ENCODE measurements at places on chromosomes 16 and 17.

GRCh38 chr17:66299711-66300110 lies 2.7 kb upstream of the PRKCA start:
- DNase-seq: no peak

- DNase-seq: no peak
Observed at GRCh38 chr17:48148029-48148770, 40.6 kb downstream of the SNX11 start.

GRCh38 chr17:15265131-15265530 lies at the start of gene PMP22:
Gene PMP22, minus strand, starts transcription at chr17:15265326. Its CDS starts 4,599 bp downstream, at chr17:15260727.
- DNase-seq: no peak

DNA sequence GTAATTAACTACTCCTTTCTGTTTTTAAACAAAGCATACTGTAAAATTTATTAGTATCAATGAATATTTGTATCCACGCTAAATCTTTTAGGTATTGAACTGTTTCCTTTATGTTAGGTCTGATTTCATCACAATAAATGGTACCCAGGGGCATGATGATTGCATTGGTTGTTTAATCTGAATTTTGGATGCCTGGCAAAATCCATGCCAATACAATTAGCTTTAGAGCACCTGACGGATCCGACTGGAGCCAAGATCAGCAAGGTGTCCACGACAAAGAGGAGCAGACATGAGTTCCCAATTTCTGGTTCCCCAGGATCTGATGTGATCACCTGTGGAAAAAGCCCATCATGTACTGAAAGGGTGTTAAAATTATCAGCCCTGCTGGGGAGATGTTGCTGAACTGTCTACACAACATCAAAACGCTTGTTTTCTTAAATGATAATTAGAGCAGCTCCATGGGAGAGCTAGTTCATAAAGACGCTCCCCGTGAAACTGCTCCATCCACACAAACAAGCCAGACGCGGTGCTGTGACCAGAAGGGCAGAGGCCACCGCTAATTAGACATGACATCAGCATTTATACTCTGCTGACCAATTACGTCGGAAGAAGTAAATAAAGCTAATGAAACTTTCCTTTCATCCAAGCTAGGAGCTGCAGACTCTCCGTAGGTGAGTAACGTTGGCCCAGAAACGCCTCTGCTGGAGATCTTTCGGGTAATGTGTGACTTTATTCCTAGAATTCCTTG lies 151.7 kb downstream of the CPPED1 start:
- DNase-seq: no peak

DNA sequence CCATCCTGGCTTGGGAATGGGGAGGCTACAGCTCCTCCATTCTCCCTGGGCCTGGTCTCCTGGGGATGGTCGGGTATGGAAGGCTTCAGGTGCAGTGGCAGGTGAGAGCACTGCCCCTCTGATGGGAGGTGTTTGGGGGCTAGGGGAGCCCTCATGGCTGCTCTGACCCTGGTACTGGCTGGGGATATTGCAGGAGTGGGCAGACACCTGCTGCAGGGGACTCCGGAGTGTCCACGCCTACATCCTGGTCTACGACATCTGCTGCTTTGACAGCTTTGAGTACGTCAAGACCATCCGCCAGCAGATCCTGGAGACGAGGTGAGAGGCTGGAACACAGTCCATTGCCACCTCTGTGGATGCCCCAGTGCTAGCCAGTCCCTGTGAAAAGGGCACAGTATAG lies 8.8 kb downstream of the RASL10B start:
- DNase-seq: no peak

GRCh38 chr17:40041196-40041595 lies 13.0 kb downstream of the MED24 start:
- no peak for DNase-seq

- no peak for DNase-seq
Observed at GRCh38 chr17:33057564-33057963, 65.9 kb downstream of the SPACA3 start.

GRCh38 chr17:39639566-39640458 lies 2.9 kb downstream of the STARD3 start:
- no peak for DNase-seq

DNA sequence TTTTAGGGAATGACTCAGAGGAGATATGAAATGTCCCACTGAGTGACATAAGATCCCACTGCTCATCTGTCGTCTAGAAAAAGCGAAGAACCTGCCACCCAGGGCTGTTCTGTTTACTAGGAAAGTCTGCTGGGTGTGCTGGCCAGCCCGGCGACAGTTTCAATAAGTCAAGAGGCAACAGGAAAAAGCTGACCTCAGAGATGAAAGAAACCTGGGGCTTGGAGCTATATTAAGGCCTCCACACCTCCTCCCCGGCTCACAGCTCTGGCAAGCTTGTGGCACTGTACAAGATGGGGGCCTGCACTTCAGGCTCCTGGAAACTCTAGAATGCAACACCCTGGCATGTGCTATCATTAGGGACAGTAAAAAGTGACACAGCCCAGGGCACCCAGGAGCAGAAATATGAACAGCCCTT lies 10.6 kb downstream of the ZFHX3 start:
- no peak for DNase-seq

DNA sequence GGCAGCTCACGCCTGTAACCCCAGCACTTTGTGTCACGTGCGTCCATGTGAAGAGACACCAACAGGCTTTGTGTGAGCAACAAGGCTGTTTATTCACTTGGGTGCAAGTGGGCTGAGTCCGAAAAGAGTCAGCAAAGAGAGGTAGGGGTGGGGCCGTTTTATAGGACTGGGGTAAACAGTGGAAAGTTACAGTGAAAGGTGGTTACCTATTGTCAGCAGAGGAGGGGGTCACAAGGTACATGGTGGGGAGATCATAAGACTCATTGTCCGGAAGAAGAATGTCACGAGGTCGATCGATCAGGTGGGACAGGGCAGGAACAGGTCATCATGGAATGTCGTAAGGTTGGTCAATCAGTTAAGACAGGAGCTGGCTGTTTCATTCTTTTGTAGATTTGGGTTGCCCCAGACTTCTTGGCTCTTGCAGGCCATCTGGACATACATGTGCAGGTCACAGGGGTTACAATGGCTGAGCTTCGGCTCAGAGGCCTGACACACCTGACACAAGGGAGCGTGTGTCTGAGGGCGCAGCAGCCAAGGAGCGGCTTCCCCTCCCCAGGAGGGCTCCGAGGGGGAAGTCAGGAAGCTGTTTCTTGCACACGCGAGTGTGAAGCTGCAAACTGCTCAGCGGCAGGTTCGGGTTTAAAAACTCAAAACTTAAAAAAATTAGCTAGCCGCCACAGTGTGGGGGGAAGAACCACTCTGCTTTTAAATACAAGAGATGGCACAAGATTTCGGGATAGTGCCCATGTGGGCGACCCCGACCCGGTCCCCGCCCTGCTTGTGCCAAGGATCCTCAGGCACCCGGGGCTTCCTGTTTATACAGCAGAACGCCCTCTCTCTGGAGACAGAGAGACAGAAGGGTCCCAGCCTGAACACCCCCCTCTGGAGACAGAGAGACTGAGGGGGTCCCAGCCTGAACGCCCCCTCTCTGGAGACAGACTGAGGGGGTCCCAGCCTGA lies 12.4 kb upstream of the TEX19 start:
- no peak for DNase-seq

DNA sequence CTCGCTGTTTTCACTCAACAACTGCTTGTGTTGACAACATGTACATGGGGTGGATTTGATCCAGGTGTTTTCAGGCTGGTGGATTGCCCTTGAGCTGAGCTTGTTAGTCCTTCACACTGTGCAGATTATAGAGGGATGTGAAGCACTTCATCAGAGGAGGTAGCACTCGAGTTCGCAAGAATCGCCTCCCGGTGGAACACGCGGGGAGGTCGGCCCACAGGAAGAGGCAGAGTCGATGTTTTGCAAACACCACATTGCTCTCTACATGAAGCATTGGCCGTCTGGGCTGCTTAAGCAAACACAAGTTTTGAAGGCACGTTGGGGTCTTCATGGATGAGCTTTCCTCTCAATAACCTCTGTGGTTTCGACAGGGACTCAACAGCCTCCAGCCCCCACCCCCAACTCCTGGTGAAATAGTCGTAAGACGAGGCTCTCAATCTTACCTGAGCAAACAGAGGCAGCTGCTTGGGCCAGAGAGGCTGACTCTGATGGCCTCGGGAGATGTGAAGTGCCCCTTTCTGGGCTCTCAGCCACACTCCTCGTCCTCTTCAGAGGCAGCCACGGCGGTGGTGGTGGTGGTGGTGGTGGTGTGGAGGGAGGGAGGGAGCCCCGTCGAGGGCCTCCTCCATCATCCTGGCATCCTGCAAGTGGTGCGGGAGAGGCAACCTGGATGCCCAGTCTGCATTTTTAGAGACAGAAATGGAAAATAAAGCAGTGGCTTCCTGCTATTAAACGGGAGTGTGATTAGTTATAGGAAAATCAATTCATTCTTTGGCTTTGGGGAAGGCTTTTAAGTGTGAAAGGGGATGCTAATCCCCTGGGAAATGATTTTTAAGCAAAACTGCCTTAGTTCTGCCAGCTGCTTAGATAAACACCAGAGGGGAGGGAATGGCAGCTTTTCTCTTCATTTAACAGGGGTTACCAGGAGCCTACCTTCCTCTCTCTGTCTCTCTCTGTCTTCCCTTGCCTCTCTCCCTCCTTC lies 552.5 kb upstream of the EEF2KMT start:
- no peak for DNase-seq

- no peak for DNase-seq
Observed at GRCh38 chr17:52740006-52740405, 581.5 kb upstream of the CA10 start.

DNA sequence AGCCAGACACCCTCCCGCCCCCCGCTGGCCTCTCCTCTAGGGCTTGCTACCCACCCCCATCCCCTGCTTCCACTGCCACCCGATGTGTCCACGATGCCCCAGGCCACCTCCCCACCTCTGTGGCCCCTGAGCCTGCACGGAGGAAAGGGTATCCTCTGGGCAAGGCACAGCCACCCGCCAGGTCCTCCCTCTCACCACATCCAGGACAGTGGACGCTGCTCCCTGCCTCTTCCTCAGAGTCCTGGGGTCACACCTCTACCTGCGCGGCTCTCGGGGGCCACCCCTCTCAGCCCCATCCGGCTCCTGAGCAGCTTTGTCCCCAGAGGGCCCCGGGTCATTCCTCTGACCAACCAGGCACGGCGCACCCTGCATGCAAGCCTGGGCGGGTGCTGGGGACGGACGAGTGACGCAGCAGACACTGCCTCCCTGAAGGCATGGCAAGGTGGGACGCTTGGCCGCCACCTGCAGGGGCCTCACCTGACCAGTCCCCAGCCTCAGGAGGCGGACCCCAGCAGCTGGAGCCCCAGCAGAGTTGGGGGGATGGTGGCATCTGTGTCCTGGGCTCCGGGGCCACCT lies 24.8 kb downstream of the FLYWCH1 start:
- no peak for DNase-seq

GRCh38 chr16:80570106-80570478 lies 29.3 kb downstream of the DYNLRB2 start:
- no peak for DNase-seq

DNA sequence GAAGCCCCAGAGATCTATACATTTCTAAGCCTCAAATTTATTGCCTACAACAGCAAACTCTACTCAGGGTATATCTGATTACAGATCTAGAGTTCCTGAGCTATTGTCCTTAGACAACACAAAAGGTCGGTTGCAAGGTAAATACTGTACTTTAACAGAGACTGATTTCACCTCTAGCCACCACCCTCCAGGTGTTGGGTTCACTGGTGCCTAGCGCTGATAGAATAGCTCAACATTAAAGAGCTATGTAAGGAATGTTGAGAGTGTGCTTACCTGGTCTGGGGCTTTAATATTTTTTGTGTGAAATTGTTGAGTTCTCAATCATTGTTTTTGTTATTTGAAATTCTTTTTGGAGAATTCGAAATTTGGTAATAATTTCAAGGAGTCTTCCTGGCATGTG lies 277.0 kb upstream of the PSMD7 start:
- no peak for DNase-seq

DNA sequence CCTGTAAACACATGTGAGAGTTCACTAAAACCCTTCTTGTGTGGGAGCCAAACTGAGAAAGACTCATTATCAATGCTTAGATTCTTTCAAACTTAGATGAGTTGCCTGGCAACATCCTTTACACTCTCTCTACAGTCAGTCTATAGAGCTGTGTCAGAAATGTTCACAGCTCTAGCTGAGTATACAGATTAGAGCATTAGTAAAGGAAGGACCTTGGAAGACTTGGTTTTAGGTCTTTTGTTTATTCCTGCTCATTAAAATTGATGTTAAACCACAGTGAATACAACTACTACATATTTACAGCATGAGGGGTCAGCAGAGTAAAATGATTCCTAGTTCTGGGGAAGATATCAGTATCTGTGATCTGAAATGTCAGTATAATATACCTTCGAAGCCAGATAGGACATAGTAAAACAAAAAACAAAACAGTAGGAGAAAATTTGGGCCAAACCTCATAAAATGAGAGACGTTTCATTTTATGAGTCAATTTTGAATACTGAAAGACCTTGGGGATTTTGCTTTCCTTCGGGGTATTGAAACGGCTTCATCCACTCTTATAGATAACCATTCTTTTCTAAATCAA lies 186.0 kb downstream of the TANC2 start:
- no peak for DNase-seq
